ENCODE measurements at places on chromosomes 5 and 9.

- no peak for DNase-seq
Observed at GRCh38 chr5:50717651-50718050, 51.2 kb downstream of the PARP8 start.

GRCh38 chr5:125043781-125044391 is 297.4 kb upstream of the ZNF608 start:
- DNase-seq = no peak

DNA sequence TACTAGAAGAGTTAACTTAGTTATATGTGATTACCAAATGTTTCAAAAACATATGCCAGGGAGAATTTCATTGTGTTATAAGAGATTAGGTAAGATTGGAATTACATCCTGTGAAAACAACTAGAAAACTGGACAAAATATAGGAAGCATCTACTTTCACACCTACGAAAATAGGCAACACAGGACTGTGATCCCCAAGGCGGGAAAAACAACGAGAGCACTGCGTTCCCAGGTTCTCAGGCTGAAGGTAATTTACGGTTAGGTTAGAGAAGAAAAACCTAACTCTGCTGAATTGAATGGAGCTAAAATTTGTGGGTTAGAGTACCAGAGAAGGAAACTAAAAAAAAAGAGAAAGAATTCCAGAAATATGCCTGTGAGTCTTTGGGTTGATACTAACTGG is 28.4 kb downstream of the ACOT12 start:
- no peak for DNase-seq

DNA sequence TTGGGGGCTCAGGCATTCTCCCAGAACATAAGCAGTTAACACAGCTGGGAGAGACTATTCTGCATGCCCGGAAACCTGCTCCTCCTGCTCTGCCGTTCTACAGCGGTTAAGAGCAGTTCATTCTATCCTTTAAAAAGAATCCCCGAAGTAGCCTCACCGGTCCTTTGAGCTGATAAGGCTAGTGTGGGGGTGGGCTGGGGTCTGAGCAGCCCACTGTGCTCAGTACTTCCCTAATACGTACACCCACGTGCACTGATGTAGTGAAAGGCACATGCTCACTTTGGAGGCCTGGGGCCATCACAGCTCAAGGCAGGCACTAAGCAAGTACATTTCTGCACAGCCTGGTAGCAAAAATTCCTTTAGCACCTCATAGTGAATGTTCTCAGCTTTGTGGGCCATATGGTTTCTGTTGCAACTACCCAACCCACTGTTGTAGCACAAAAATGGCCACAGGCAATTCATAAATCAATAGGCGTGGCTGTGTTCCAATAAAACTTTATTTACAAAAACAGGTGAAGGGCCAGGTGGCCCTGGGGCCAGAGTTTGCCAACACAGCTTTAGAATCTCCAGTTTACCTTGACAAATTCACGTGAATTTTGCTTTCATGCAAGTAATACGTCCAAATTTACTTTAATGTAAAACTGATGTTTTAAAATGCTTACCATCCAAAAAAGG is 136.4 kb downstream of the ZNF354C start:
- no peak for DNase-seq

DNA sequence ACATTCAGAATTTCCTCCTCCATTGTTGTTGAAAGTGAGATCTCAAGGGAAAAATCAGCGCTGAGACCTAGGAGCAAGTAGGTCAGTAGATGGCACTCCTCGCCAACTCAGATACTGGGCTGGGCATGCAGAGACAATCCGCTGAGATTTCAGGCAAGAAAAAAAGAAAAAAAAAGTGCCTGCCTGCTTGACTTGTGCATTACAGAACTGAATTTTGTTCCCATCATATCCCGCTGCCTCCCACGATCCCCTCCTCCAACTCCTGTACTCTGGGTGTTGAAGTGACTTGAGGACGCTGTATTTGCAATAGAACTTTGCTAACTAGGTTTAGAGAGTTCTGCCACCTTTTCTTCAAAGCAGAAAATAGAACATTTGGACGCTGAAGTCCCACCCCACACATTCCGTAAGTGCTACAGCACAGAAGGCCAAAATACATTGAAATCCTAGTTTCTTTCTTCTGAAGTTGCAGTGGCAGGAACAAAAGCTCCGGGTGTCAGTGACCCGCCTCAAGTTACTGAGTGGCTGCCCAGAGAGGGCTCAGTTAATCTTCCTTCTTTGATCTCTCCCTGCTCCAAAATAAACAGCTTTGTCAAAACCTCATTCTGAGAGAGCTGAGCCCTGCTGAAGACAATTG is 265.8 kb downstream of the MLLT3 start:
- DNase-seq = peak; percentile 22

DNA sequence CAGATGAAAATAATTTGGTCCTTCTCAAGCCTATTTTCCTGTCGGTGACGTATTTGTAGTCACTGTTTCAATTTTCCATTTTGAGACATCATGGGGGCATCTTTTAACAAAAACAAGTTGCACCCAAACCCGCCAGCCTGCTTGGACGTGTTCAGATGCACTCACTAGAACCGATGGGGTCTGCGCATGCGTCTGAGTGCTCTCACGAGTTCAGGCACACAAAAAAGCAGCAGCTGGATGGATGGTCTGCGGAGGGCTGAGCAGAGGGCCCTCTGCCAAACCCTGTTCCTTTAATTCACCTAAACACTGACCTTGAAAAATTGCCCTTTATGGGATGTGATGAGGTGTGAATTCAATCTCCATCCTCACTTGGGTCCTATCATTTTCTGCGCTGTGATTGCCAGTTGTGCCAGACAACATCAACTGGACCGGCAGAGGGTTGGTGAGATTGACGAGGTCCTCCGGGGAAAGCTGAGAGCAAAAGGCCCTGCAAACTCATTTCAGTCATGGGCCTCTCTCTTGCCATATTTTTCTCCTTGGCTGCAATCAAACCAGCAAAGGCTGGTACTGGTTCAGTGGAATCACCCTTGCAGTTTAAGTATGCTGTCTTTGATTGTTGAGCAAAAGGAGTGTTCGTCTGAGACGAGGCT is 251.9 kb downstream of the NFIB start:
- no peak for DNase-seq

DNA sequence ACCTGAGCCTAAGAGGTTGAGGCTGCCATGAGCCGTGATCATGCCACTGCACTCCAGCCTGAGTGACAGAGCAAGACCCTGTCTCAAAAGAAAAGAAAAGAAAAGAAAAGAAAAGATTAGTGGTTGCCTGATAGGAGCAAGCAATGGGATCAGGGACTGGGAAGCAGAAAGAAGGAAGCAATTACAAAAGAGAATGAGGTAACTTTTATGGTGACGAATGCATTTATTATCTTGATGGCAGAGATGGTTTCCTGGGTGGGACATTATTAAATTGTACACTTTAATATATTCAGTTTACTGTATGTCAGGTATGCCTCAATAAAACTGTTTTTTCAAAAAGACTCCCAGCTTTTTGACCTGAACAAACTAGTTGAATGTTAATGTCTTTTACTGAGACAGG is 7.5 kb upstream of the PFDN1 start:
- no peak for DNase-seq

DNA sequence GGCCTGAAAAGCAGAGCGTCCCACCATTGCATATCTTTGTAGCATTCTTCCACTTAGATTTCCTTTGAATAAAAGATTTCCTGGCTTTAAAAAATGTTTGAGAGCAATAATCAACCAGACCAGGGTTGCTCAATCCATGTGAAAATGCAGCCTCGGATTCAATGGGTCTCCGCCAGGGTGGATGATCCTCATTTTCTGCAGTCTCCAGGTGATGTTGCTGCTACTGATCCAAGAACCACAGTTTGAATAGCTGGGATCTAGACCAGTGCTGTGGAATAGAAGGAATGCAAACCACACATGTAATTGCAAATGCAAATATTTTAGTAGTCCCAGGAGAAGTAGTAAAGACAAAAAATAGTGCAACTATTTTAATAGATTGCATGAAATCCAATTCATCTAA is 317.6 kb downstream of the IRX1 start:
- DNase-seq = no peak

DNA sequence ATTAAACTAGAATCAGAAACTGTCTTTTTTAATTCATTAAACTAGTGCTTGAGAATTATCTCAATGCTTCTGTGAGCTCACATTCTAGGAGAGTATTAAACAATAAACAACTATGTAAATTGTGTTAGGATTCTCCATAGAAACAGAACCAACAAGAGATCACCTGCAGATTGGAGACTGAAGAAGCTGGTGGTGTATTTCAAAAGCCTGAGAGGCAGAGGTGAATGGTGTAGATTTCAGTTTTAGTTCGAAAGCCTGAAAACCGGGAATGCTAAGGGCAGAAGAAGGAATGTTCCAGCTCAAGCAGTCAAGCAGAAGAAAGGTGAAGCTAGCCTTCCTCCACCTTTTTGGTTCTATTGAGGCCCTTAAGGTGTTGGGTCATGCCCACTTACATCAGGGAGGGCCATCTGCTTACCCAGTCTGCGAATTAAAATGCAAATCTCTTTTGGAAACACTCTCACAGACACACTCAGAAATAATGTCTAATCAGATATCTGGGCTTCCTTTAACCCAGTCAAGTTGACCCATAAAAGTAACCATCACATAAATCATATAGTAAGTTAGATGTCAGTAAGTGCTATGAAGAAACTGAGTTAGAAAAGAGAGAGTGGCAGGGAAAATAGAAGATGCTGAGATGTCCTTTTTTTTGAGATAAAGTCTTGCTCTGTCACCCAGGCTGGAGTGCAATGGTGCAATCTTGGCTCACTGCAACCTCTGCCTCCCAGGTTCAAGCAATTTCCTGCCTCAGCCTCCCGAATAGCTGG is 291.5 kb downstream of the ARRDC3 start:
- no peak for DNase-seq

- no peak for DNase-seq
Observed at GRCh38 chr5:77211691-77212047, 1.2 kb downstream of the PDE8B start.

- peak; percentile 68 for DNase-seq
Observed at GRCh38 chr5:150461231-150461630, 11.7 kb upstream of the RPS14 start.

- no peak for DNase-seq
Observed at GRCh38 chr9:97419309-97419867, 7.5 kb downstream of the TDRD7 start.

DNA sequence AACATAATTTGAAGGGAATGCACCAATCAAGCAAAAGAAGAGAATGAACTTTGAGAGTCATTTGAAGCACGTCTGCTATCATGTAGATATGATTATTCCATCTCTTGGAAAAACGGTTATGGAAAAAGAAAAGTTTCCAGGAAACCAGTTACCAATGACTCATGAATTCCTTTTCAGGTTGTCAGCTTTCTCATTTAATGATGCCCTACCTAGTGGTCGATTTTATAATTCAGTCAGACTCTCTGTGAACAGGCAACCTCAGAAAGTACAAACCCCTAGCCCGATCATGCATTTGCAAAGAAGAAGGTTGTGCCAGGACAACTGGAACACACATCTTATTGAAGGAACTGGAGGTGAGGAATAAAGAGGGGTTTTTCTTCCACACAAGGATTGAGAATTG is 355.1 kb upstream of the GRIA1 start:
- DNase-seq = no peak

GRCh38 chr5:176796411-176796810 is 13.9 kb upstream of the UNC5A start:
- DNase-seq = no peak

DNA sequence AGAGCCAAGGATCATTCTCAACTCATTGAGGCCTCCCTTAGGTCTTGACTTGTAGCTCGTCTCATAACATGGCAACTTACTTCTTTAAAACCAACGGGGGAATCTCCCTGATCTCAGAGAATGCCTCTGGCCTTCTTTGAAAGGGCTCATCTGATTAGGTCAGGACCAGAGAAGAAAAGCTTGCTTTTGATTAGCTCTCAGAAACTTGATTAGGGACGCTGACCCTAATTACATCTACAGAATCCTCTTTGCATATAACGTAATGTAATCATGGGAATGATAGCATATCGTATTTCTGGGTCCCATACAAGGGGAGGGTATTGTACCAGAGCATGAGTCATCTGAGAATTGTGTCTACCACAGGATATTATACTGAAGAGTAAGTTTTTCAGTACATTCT is 125.1 kb upstream of the SH3GL2 start:
- no peak for DNase-seq

DNA sequence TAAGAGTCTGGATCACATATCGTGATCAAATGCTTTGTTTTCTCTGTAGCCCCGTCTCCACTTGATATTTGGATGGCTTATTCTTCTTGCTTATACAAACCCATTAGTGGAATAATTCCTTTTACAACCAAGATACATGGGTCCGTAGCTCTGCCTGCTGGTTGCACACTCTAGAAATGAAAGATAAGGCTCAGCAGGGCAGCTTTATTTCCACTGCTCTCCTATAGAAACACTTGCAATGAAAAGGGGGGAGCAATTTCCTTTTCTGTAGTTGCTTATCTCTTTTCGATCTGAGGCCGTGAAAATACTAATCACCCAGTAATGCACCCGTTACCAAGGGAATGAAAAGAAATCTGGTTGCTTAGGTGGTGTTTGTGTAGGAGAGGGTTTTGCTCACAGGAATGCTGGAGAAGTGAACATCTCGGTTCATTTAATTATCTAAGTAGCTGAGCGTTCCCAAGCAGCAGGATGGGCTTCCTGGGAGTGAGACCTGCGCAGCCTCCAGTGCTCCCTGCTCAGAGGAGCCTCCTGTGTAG is 131.7 kb downstream of the ADAMTS16 start:
- no peak for DNase-seq

GRCh38 chr9:137411645-137412380 is 11.1 kb downstream of the EXD3 start:
- DNase-seq = no peak

- DNase-seq = no peak
Observed at GRCh38 chr5:154849264-154849785, 1.1 kb downstream of the FAXDC2 start.

GRCh38 chr9:113187929-113188595 is 33.0 kb downstream of the FKBP15 start:
- no peak for DNase-seq

GRCh38 chr5:149859746-149860145 is 84.8 kb downstream of the PDE6A start:
- no peak for DNase-seq

GRCh38 chr9:137076636-137077009 is 694 bp upstream of the UAP1L1 start:
- DNase-seq = no peak

- no peak for DNase-seq
Observed at GRCh38 chr9:108673386-108673785, 182.4 kb downstream of the ACTL7B start.

- no peak for DNase-seq
Observed at GRCh38 chr9:72807765-72808445, 144.9 kb downstream of the ALDH1A1 start.

GRCh38 chr5:150021491-150022157 is 21.1 kb downstream of the HMGXB3 start:
- DNase-seq = no peak

Data from naive B cell (primary cell).